ENCODE measurements at places on chromosomes 3 and 15. TPM values are rescaled to one million over a fixed set of nuclear protein-coding genes. Genes with fewer than 3 reads are reported as not detected.

GOLGA8J gene
- 0.28 TPM for total RNA-seq

GP5 gene
- total RNA-seq, result 1.1 TPM

RYR3 gene
- total RNA-seq, result 0.19 TPM

GABRG3 gene
- not detected for total RNA-seq

GOLGA8H gene
- 0.28 TPM for total RNA-seq

TNFAIP8L3 gene
- 17.8 TPM for total RNA-seq

MAGEL2 gene
- total RNA-seq, result under 0.01 TPM

SLC12A1 gene
- total RNA-seq, result under 0.01 TPM

CFAP91 gene
- total RNA-seq, result 0.85 TPM

PEX5L gene
- under 0.01 TPM for total RNA-seq

STRIT1 gene
- total RNA-seq, result not detected

NANOGP8 gene
- not detected for total RNA-seq

POC1A gene
- total RNA-seq, result 21.1 TPM

TNIK gene
- 38.3 TPM for total RNA-seq

HRG gene
- total RNA-seq, result not detected

PSMA4 gene
- 200 TPM for total RNA-seq

ZNF197 gene
- total RNA-seq, result 16.9 TPM

NFKBIZ gene
- total RNA-seq, result 82.2 TPM

PLSCR2 gene
- total RNA-seq, result not detected

TMEM266 gene
- total RNA-seq, result not detected

ROPN1 gene
- not detected for total RNA-seq

EBLN2 gene
- total RNA-seq, result 5.1 TPM

CLDN1 gene
- total RNA-seq, result 2.0 TPM

TMCO5A gene
- not detected for total RNA-seq

PRSS50 gene
- total RNA-seq, result not detected

C3orf20 gene
- total RNA-seq, result under 0.01 TPM

XYLB gene
- 4.4 TPM for total RNA-seq

TUSC7 gene
- not detected for total RNA-seq

CCR5 gene
- not detected for total RNA-seq

DPPA2 gene
- total RNA-seq, result not detected

CFAP20DC gene
- 2.0 TPM for total RNA-seq

GHSR gene
- total RNA-seq, result not detected

RAP2B gene
- total RNA-seq, result 34.3 TPM

RNF13 gene
- 97.2 TPM for total RNA-seq
